ENCODE measurements at places on chromosomes 16 and 17.

- no peak for DNase-seq
Measured at GRCh38 chr17:49191409-49191916, 18.9 kb downstream of the GNGT2 start.

DNA sequence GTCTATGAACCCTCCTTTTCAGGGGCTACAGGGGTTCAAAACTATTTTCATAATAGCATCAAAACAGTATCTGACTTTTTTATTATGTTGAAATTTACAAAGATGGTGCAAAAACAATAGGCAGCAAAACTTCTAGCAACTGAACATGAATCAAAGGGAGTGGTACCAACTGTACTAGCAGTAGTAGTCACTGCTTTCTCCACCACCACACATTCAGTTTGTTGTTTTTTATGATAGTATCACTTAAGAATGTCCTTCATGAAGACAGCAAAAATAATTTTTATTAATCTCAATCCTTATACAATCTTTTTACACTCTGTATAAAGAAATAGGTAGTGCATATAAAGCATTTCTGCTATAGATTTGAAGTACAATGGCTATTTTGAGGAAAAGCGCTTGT is 47.6 kb downstream of the MED13 start:
- no peak for DNase-seq

- no peak for DNase-seq
Measured at GRCh38 chr16:56231-56927, 2.8 kb downstream of the SNRNP25 start.

GRCh38 chr16:47716571-47716970 is 255.4 kb downstream of the PHKB start:
- DNase-seq, result no peak

GRCh38 chr16:11203111-11203623 is 52.8 kb downstream of the SOCS1 start:
- no peak for DNase-seq
